ENCODE measurements at places on chromosomes 4 and X.

DNA sequence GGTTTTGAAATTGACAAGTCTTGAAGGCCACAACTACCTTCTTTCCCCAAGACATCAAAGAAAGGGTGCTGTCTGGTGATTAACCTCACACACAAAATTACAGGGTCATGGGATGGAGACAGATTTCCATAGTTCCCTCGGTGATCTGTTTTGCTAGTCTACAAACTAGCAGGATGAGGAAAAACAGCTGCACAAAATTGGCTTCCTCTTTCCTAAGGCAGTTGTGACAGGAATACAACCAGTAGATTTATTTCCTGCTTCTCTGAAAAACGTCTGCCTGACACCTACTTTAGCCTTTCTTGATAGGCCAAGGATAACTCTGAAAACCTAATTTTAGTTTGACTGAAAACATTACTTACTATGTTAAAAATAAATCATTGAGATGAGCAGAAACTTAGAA lies 39.6 kb downstream of the DKK2 start:
- peak; percentile 39 for DNase-seq

DNA sequence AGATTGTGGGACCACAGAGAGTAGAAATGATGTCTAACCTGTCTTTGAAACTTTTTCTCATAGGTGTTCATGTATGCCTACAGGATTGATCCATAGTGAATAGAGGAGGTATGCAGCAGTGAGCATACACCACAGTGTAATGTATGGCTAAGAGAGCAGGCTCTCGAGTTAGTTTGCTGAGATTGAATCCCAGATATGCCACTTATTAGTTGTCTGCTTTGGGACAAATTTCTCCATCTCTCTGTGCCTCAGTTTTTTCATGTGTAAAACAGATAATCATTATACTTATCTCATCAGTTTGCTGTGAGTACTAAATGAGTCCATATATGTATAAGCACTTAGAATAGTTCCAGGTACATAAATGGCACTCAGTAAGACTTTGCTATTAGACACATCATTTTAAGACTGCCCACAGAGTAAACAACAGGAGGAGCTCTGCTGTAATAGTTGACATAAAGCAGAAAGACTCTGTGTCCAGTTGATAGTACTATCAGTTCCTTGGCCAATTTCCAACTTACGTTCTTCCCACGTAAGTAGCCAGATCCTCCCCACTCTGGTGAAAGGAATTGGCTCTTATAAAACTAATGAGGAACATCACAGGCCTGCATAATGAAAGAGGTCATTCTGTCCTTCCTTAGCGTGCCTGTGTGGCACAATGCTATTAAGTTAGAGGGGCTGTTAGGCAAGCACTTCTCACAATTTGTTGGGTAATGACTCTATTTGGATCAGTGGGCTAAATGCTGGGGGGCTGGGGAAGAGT lies 20.7 kb upstream of the RNF150 start:
- no peak for DNase-seq

DNA sequence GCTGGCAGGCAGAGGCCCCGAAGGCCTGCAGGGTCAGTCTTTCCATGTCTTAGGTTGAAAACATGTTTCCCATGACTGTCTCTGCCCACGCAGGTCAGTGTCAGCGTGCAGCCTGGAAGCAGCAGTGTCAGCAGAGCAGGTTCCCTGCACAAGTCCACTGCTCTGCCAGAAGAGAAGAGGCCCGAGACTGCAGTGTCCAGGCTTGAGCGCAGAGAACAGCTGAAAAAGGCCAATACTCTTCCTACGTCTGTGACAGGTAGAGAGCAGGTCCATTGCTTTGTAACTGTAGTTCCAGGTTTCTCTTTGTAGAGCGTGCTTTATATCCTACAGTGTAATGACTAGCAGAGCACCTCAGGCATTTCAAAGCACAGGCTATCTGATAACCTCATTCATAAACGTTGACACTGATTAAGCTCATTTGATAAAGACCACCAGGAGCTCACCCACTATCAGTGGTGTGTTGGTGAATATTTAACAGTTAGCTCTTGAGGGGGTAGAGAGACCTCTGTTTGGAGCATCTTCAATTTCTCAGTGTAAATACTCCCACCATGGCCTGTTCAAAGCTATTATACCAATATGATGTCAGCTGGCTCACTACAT lies 63.2 kb downstream of the AASDH start:
- no peak for DNase-seq

DNA sequence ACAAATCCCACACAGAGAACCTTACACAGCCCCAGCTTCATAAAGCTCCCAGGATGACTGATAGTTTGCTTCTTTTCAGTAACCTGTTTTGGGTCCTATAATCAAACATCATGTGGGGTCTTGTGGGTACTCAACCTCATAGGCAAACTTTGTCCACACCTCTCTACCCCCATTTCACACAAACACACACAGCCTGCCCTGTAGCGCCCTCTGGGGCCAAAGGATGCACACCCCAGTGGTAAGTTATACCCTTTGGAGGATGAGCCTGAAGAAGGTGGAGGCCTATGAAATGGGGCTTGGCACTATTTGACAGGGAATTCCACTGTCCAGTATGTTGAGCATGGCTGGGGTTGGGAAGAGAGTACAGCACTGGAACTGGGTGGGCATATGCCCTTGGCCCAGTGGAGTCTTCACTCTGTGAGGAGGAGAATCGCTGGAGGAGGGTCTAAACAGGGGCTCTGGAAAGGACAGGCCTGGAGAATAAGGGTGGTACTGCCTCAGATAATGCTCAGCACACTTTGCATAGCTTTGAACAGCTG lies 30.5 kb upstream of the COL25A1 start:
- no peak for DNase-seq

GRCh38 chr4:21811565-21811964 lies 137.0 kb downstream of the KCNIP4 start:
- no peak for DNase-seq

DNA sequence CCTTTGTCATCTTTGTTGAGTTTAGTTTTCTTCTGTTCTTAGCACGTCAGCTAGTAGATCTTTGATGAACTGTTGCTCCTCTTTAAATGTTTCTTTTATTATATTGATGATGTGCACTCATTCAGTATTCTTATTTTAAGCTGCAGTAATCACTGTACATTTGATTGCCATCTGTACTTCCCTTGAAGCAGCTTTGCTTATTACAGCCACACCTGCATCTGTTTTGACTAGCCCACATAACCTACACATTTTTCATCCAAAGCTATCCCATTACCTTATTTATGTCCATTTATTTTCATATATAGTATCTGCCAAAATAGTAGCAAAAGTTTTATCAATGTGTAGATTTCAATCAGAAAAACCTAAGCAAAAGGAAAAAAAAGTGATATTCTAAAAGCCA lies 23.9 kb upstream of the GUCY1B1 start:
- no peak for DNase-seq

- DNase-seq: peak; percentile 85
Measured at GRCh38 chr4:1309261-1310010, 19.7 kb downstream of the MAEA start.

DNA sequence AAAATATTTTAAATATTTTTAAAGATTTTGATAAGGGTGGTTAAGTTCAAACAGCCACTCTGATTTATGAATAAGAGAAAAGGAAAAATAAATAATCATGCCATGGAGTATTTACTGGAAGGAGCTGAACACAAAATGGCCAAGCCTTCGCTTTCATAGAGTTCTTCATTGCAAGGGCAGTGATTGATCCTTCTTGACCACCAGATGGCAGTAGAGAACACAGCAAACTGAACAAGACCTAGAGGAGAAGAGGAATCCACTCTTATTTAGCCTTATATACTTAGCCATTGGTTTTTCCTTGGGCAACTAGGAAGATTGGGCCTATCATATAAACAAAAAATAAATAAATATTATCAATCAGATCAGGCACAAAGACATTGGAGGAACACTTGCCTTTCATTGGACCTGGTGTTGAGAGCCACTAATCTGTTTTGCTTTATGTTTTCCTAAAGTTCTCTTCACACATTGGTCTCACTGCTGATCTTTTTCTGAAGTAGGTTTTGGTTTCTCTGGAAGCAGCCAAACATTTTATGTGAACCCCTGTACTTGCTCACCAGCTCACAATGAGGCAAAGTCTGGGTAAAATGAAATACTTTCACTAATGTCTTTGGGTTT lies 58.1 kb upstream of the PARM1 start:
- peak; percentile 82 for DNase-seq

DNA sequence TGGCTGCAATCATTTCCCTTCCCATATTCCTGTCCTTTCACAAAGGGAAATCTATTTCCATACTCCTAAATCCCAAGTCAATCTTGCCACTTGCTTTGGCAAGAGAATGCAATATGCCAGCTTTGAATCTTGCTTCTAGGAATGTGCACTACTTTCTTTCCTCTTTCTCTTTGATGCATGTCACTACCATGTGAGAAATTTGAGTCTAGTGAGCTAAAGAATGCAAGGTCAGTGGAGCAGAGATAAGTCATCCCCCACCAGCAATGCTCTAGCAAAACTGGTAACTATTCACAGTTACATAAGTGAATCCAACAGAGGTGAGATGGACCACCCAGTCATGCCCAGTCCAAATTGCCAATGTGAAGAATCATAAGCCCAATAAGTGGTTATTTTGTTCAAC lies 910.4 kb downstream of the RAB28 start:
- DNase-seq: no peak

DNA sequence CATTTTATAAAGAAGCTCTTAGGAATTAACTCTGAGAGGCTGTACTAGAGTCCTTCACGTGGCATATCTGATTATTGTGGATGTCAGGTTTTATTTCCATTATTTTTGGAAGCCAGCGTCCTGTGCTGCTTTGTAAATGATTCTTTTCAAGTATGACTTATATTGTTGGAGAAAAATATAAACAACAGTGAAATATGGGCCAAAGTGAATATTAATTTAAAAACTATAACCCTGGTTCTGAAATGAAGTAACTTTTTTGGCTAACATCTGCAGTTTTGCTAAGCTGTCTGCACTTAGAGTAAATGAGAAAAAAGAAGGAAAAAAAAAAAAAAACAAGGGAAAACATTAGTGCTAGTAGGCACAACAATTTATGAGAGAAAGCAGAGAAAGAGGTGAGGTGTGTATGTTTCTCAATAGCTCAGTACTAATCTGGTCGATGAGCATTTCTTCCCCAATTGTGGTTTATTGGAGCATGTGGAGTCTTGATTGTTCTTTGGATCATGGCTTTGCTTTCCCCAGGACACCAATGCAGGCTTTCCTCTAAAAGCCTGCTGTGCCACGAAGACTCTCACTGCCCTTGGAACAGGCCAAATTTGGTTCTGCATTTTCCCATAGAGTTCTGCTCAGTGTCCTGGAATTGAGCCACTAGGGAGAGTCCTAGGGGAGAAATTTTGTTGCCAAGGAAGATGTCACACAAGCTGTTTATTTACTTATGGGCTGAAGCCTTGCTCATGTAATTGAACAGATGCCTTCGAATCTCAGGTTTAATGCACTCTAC lies 273.3 kb downstream of the DKK2 start:
- DNase-seq: no peak

- DNase-seq: no peak
Measured at GRCh38 chr4:138734746-138735145, 280.8 kb upstream of the NOCT start.

- DNase-seq: no peak
Measured at GRCh38 chr4:137226900-137227299, 305.4 kb downstream of the PCDH18 start.

DNA sequence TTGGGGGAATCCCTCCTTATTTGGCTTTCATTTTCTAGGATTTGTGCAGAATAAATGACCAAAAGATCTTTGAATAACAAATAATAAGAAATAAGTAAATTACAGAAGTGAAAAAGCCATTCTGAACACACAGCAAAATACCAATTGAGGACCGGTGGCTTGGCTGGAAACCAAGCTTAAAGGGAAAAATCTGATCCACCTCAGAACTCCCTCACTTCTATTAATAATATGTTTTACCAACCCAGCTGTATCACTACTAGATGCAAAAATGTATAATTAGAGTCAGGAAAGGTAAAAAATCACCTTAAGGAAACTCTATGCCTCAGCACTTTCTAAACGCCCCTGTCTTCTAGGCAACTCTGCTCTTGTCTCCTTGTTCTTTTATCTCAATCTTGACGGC lies 77.3 kb downstream of the TSPAN5 start:
- DNase-seq: no peak

DNA sequence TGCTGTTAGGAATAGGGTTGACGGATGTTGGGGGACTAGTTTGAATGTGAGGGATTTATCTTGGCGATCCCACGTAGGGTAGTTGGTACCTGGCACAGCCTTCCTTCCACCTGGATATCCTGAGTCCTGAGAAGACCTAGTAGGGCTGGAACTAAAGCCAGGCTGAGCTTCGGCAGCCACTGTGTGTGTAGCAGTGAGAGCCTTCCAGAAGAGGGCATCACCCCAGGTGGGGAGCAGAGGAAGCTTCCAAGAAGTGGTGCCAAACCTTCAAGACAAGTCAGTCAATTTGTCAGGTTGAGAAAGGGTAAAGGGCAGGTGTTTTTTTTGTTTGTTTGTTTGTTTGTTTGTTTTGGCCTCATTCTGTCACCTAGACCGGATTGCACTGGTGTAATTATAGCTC lies 1.2 kb upstream of the FGFBP2 start:
- DNase-seq: no peak

- no peak for DNase-seq
Measured at GRCh38 chr4:161121451-161121850, 1042.3 kb downstream of the FSTL5 start.

DNA sequence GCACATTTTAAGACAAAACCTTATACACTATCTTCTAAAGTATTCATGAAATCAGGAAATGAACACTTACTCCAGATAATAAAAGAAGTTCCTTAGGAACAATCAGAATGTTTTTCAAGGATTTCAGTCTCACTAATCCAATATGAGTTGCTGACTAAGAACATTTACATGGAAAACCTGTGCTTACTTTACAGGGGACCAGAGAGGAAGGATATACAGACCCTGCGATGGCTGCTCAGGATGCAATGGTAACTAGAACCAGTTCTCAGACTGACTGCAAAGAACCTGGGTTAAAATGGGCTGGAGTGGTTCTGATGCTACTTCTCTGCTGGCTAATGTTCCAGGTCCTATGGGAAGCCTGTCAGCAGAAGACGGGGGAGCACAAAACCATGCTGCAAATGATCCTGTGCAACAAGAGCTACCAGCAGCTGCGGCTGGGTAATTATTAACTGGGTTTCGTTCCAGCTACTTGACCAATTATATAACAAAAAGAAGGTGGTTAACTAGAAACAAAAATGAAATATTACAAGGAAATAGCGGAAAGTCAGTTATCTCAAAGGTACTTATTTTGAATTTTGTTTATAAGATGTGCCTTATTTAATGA lies 85.3 kb downstream of the ANXA10 start:
- DNase-seq: no peak

GRCh38 chr4:120918092-120918491 lies 4.4 kb downstream of the PRDM5 start:
- DNase-seq: no peak

DNA sequence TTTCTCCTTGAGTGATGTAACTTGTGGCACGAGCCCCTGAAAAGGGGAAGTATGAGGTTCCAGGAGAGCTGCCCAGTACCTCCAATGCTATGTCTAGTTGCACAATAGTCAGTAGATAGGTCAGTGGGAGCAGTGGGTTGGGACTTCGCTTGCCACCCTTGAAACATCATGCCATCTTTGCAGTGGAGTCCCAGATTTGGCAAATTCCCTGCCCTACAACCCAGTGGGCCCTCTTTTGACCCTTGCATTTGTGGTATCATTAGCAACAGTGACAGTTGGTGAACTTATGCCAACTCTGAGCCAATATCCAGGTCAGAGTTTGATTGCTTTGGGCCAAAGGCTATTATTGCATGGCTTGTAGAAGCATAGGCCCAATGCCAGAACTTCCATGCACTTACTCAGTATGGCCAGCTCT lies 12.3 kb downstream of the FHL1 start:
- DNase-seq: no peak

- DNase-seq: no peak
Measured at GRCh38 chr4:119244832-119245231, 32.3 kb downstream of the USP53 start.
